ENCODE measurements at places on chromosomes 2 and 18.
A peak's percentile ranks its signal among the peaks of the same experiment; 100 is the strongest.

DNA sequence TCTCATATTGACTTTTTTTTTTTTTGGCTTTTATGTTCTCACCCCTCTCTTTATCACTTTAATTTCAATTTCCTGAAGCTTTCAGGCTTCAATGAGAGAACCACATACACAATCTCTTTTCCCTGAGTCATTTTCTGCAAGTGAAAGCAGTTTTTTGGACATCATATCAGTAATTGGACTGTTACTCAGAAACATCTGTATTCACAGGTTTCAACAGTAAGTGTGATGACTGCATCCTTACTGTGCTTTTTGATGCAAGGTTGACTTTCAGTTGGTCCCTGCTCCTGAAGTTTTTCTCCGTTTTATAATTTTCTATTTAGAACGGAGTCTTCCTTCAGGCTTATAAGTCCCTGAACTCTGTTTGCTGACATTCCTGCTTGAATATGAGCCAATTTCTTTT lies 70.5 kb upstream of the CCBE1 start:
- DNase-seq = no peak

GRCh38 chr2:75142081-75142480 lies 57.2 kb downstream of the TACR1 start:
- DNase-seq = no peak

- DNase-seq = no peak
These were observed 689.6 kb upstream of the HS6ST1 start for GRCh38 chr2:129008055-129008880.

DNA sequence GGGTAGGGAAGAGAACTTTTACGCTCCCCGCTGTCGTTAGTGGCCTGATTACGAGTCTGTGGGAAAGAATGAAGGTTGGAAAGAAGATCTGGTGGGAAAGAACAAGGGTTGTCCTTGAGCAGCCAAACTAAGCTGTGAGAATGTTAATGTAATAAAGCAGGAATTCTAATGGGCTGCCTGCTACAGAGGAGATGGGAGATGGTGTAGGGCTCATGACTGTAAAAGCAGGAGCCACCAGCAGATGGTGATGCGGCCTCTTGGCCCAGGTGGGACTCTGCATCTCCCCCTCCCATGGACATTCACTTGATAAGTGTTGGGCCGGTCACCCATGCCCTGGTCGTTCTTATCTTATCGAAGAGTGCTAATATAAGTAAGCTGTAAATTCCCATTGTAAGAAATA lies 150.0 kb downstream of the NEDD4L start:
- DNase-seq = peak; percentile 64
